ENCODE measurements at places on chromosomes 6 and 20. TPM values are rescaled to one million over a fixed set of nuclear protein-coding genes. Genes with fewer than 3 reads are reported as not detected.
A peak's percentile ranks its signal among the peaks of the same experiment; 100 is the strongest.

- DNase-seq, result peak; percentile 57
Measured at GRCh38 chr6:99013145-99013544, 65.4 kb upstream of the FBXL4 start.

- DNase-seq, result no peak
Measured at GRCh38 chr6:115415378-115415777, 645.3 kb downstream of the FRK start.

- DNase-seq, result no peak
Measured at GRCh38 chr6:137798261-137798660, 68.8 kb upstream of the TNFAIP3 start.

- no peak for DNase-seq
Measured at GRCh38 chr20:51797357-51798025, 4.8 kb downstream of the SALL4 start.

GRCh38 chr6:36917541-36918193, 31.9 kb downstream of the C6orf89 start:
- DNase-seq, result no peak

GRCh38 chr20:33139467-33139866, 28.5 kb upstream of the BPIFA2 start:
- DNase-seq, result no peak

DNA sequence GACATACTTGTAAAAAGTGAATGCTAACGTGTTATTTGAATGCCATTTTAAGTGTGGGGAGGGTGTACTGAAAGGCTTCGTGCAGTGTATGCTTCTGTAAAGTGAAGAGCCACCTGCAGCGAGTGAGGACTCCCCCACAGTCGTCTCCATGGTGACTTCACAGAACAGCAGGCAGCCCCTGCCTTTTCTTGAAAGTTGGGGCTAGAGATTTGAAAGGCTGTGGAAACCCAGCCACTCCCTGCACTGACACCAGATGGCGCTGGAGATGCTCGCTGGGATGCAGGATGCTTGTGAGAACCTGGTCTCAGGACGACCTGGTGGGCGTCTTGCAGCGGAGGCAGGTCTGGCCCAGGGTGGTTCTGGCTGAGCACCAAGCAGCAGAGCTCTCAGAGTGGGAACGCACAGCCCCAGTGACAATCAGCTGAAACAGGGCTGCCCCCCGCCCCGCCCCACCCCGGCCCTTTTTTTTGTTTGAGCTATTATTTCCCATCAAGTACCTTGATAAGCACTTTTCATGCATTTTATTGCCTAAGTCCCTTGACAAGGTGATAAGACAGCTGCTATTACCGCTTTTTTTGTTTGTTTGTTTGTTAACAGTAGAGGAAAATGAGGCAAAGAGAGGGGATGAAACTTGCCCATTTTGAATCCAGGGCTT, 150.3 kb downstream of the SYCP2 start:
- DNase-seq, result peak; percentile 53

DNA sequence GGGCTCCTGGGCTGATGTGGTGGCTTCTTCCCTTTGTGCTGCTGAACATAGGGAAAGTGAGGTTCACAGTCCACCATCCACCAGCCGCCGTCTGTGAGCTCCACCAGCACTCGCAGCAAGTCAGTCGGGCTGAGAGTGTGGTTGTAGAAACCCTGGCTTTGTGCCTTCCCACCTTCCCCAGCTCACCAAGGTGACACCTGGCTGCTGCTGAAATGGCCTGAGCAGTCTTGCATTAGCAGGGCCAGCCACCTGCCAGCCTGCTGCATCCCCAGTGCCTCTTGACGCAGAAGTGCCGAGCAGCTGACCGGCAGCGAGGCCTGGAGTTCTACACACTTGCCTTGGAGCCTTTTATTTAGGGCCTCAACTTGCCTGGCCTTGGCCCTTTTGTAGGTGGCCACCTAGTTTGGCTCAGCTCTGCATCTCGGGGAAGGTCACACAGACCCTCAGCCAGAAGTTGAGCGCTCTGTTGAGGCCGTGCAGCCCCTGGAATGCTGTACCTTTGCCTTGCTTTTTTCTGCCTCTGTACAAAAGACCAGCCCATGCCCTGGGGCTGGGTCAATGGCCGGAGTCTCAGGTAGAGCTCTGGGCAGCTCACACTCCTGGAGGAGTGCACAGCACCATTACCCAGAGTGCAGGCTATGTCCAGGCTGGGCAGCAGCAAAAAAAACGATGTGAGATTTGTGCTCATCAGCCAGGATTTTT, 76.5 kb downstream of the PTPN1 start:
- DNase-seq, result no peak

DNA sequence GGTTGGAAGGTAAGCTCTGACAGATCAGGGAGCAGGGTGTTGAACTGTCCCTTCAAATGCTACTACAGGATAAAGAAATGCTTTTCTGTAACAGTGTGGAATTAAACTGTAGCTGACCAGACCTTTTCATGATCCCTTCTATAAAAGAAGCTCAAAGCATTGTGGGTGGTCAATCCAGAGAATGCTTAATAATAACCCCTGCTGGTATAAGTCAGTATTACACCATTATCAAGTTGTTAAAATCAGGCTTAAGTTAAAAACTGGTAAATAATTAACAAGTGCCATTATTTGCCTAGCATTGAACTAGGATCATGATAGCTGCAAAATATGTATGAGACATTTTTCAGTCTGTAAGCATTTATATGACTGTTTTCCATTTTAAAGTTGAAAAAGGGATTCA, 468.9 kb downstream of the PKHD1 start:
- no peak for DNase-seq

- no peak for DNase-seq
Measured at GRCh38 chr20:63923651-63924050, 28.7 kb downstream of the DNAJC5 start.

DNA sequence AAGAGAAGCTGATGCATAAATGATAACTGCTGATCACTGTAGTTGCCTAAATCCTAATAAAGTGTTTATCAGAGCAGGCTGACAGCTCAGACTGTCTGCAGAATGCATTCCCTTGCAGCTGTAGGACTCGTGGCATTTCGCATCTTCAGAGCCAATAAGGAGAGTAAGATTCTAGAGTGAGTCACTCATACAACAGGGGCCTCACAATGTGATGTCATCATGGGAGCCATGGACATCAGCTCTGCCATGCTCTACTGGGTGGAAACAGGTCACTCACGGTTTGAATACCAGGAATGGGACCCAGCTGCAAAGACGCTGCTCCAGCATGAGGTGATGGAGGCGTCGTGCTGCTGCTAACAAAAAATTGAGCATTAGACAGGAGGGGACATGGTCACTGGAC, 7.4 kb downstream of the FAM209B start:
- DNase-seq, result no peak

DNA sequence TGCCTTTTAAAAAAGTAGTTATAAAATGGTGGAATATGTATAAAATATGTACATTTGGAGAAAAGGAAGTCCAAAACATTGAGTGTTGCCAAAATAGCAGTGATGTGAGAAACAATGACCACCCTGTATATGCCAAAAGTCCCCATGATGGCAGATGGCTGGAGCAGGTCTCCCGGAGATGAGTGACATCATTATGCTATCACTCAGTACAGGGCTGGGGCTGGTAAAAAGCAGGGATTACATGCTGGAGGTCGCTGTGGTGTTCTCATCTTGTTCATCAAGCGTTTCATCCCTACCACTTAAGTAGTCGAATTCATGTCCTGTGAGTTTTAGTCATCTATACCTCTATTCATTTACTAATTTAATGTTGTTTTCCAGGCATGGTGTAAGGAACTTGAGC, 315.3 kb upstream of the SLC35B3 start:
- no peak for DNase-seq

MRPS18B gene
- 64.3 TPM for total RNA-seq

ROS1 gene
- 5.5 TPM for total RNA-seq

All from myocyte (in vitro differentiated cells).